Activated naive CD4-positive, alpha-beta T cell treated with anti-CD3 and anti-CD28 coated beads for 36 hours (primary cell): ENCODE measurements at places on chromosomes 1 and 21. TPM values are rescaled to one million over a fixed set of nuclear protein-coding genes. Genes with fewer than 3 reads are reported as not detected.

DNA sequence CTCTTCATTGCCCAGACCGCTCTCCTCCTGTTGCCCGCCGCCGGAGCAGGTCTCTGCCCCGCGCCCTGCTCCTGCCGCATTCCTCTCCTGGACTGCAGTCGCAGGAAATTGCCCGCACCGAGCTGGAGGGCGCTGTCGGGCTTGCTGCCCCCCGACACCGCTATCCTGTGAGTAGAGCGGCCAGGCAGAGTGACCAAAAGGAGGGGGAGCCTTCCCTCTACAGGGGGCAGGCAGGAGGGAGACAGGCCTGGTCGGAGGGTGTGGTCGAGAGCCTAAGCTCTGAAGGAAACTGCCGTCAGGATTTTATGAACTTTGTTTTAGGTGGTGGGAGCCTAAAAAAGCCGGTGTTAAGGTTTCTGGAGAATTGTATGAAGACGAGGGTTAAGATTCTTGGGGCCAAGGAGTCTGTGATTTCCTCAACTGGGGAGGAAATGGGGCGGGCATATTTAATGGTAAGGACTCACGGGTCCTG is 517 bp downstream of the LRIG2 start:
- H3K36me3 ChIP-seq = peaks cover 10% of the 10 kb centered on the region
- peak overlapping the region; percentile 94 for H3K4me3 ChIP-seq
- DNase-seq = no peak

- H3K27me3 ChIP-seq = peaks cover 12% of the 10 kb centered on the region
- H3K27ac ChIP-seq = no peak overlapping the region
- H3K4me3 ChIP-seq = no peak overlapping the region
- DNase-seq = no peak
- no peaks in the 10 kb centered on the region for H3K4me1 ChIP-seq
- H3K36me3 ChIP-seq = peaks cover 1% of the 10 kb centered on the region
These were observed 161.7 kb downstream of the PTPRU start for GRCh38 chr1:29397981-29398380.

GRCh38 chr21:38853421-38853919 is 47.7 kb downstream of the ETS2 start:
- H3K4me3 ChIP-seq = no peak overlapping the region
- H3K36me3 ChIP-seq = no peaks in the 10 kb centered on the region
- DNase-seq = no peak
- H3K4me1 ChIP-seq = no peaks in the 10 kb centered on the region

DNA sequence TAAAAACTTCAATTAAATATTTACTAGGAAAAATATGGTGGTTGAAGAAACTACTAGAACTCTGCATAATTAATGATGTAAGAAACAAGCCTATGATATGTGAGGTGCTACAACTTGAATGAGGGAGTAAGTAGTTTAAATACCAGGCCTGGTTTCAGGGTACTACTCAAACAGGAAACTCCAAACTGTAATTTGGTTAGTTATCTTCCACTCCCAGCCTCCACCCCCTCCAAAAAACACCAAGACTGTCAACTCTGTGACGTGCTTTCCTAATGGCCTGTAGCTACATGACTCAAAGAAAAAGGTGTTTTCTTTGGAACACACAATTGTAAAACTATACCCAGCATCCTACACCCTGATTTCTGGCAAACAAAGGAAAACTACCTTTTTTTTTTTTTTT is 55.9 kb upstream of the RCC1 start:
- H3K36me3 ChIP-seq = no peaks in the 10 kb centered on the region
- H3K4me3 ChIP-seq = no peak overlapping the region
- H3K4me1 ChIP-seq = peaks cover 26% of the 10 kb centered on the region
- no peaks in the 10 kb centered on the region for H3K27me3 ChIP-seq
- H3K27ac ChIP-seq = peak overlapping the region; percentile 71
- DNase-seq = peak; percentile 86

GRCh38 chr1:212858461-212859265 is 588 bp downstream of the FLVCR1 start:
- H3K36me3 ChIP-seq = peaks cover 12% of the 10 kb centered on the region
- peak overlapping the region; percentile 97 for H3K4me3 ChIP-seq
- peaks cover 14% of the 10 kb centered on the region for H3K4me1 ChIP-seq
- peak; percentile 18 for DNase-seq
- H3K27ac ChIP-seq = peak overlapping the region; percentile 88

The ICOSLG gene
- 1.9 TPM for total RNA-seq
